ENCODE measurements at places on chromosomes 5 and 9.

DNA sequence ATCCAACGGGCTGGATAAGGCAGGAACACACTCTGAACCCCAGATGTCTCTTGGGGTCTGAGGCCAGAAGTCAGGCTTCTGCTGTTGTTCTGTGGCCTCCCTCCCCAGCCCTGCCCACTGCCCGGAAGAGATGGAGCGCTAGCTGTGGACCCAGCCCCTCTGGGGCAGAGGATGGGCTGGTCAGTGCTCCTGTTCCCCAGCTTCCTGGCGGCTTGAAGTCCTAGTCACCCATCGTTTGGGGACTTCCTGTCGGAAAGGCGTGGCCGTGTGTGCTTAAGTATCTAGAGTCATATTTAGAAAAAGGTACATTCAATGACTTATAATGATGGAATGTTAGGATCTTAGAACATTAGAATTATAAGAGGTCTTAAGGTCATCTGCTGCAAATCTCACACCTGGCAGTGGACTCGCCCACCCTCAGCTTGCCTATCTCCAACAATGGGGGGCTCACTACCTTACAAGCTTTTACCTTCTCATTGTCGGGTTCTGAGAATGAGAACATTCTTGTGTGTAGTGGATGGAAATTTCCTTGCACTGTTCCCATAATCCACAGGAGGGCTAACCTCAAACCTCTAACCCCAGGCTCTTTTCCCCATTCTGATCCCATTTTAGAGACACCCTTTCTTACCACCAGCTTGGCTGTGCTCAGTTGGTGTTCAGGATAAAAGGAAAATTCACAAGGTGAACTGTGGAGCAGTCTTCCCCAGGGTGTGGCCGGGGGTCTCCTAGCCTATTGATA, 13.4 kb upstream of the AIF1L start:
- no peak for DNase-seq

- no peak for DNase-seq
Measured at GRCh38 chr9:1018121-1018520, 32.0 kb upstream of the DMRT2 start.

DNA sequence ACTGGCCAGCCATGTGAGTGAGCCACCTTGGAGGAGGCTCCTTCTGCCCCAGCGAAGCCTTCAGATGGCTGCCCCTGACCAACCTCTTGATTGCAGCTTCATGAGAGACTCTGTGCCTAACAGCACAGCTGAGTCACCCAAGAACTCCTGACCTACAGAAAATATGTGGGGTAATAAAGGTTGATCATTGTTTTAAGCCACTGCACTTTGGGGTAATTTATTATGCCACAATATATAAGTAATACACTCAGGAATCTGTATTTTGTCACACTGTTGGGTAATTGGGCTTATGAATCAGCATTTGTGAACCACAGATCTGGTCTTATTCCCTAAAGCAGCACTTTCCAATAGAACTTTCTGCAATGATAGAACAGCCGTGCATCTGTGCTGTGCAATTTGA, 24.4 kb upstream of the VDAC1 start:
- no peak for DNase-seq

DNA sequence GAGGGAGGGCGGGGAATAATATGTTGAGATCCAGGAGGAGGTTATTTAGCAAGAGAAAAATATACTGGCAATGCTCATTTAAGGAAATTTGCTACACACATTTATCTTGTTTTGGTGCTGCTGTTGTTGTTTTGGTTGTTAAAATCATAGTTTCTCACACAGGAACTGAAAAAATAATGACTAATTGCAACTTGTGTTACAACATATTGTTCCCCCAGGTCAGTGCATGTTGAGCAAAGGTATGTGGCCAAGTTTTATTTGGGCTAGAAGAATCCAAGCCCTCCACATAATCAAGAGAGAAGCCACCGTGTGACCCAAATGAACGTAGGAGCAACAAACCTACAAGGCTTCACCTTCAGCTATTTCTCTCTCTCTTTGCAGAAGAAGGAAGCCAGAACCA, 220.3 kb upstream of the DAPK1 start:
- no peak for DNase-seq

- DNase-seq, result no peak
Measured at GRCh38 chr9:110337727-110338126, at the start of gene TXNDC8. TXNDC8 (minus strand) TSS chr9:110337863.

GRCh38 chr9:38384990-38385848, 7.3 kb upstream of the ALDH1B1 start:
- DNase-seq, result no peak

DNA sequence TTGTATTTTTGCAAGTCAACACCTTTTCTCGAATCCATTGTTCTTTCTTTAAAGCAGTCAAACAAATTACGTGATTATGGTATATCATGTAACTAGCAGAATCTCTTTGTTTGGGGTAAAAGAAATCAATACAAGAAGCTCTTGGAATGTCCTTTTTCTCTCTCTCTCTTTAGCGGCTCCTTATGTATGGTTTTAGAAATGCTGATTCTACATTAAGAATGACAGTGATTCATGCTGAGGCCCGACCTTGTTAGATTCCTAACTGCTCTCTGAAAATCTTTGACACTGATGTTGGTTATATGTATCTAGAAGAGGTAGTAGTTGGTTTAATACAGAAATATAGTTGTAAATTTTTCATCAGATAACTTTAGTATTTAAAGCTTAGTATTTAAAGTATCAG, 76.4 kb downstream of the SNX24 start:
- DNase-seq, result no peak

DNA sequence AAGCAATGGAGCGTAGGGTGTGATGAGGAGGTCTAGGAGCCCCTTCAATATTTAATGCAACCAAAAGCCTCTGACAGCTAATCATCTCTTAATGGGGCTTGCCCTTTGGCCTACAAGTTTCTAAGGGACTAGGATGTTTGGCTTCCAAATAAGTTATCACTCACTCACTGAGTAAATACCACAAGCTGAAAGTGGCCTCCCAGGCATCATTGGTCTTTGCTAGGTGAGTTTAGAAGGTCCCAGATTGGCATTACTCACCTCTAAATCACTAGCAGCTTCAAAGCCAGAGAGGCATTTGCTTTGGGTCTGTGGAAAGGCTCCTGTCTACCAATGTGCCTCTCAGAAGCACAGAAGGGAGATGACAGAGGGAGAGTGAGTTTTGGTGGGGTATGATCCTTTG, 344.2 kb downstream of the NTRK2 start:
- no peak for DNase-seq

- DNase-seq, result no peak
Measured at GRCh38 chr9:79447762-79448161, 124.0 kb upstream of the TLE4 start.

GRCh38 chr9:110452227-110452801, 114.7 kb upstream of the TXNDC8 start:
- no peak for DNase-seq

GRCh38 chr5:56525113-56525512, 290.2 kb upstream of the MAP3K1 start:
- no peak for DNase-seq

- DNase-seq, result no peak
Measured at GRCh38 chr5:78671609-78672008, 23.0 kb upstream of the LHFPL2 start.

- peak; percentile 54 for DNase-seq
Measured at GRCh38 chr5:143931476-143931875, 119.5 kb downstream of the HMHB1 start.

DNA sequence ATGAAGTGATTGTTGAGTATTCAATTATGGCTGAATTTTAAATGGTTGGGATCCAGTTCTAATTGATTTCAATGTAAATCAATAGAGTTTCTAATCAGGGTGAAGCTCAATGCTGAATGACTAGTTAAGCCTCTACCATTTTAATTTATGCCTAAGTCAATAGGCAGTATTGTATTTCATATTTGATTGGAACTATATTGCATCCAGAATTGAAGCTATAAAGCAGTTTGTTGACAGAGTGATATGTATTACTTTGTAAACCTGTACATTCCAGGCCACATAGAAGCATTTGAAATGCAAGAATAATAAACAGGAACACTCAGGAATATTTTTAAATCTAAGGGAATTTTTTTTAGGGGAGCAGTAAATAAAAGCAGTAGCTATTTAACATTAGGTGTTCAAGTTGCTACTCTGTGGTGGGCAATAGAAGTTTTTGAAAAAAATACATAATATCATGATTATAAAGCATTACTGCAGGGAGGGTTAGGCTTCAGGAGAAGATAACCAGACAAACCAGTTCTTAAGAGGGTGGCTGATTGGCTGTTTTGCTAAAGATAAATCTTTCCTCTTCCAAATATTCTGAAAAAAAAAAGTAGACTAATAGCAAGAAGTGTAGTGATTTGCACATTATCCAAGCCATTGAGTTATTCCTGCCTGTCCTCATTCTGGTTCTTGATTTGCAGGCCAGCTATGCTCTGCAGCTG, 492.0 kb upstream of the MEF2C start:
- DNase-seq, result no peak

DNA sequence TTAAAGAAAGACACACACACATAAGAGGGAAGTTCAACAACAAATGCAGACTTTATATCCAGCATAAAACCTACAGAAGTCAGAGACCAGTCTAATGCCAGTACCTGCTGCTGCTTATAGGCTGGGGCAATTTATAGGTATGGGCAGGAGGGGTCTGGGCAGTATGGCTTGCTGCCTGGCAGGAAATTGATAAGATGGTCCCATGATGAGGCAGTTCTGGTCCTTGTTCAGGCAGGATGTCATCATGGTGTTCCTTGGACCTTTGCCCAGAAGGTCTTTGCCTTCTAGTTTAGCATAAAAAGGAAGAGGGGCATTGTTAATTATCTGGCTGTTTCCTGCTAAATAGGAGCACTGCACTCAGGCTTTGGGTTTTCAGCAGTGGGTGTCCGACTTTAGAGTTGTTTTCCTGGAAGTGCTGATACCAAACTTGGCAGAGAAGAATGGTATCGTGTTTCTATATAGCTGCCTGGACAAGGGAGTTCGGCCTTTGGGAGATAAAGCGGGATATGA, 10.4 kb upstream of the PDCD1LG2 start:
- DNase-seq, result no peak

- DNase-seq, result no peak
Measured at GRCh38 chr5:141742866-141743851, 61.1 kb upstream of the ARAP3 start.

DNA sequence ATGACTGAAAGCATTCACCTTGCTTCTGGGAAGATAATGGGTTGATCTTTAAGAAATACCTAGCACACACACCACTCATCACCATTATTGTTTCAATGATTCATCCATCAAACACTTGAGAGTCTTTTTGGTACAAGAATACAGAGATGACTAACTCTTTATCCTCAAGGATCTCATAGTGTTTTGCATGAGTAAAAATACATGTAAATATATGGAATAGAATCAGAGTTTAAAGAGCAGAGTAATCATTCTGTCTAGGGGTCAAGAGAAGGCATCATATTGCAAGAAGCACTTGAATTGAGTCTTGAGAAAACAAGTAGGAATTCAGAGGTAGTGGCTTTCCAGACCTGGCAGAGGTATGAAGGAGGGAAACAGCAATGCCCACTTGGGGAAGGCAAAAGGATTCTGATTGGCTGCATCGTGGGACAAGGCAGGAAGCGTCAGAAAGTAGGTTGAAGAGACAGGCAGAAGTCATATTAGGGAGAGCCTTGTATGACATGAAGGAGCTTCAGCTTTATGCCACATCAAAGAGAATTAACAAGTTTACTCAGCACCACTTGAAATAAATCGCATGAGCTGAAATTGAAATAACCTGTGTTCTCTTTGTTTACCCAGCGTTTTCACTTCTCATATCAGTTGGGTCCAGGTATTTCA, 542.5 kb downstream of the TLE1 start:
- no peak for DNase-seq

GRCh38 chr9:99666571-99666970, 155.1 kb upstream of the NR4A3 start:
- DNase-seq, result no peak

DNA sequence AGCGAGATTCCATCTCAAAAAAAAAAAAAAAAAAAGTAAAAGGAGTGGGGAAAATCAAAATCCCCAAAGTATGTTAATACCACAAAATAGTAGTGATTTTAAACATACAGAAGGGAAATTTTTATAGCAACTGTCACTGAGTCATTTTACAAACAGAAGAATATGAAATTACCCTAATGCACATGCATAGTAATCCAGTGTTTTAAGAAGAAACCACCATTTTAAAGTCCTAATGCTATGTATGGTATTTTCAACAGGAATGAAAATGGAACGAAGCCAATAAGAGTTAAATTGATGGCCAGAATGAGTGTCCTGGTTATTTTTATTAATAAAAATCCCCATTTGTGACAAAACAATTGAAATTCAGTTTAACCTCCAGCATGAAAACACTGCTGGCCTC, 26.7 kb upstream of the NXNL2 start:
- DNase-seq, result no peak

DNA sequence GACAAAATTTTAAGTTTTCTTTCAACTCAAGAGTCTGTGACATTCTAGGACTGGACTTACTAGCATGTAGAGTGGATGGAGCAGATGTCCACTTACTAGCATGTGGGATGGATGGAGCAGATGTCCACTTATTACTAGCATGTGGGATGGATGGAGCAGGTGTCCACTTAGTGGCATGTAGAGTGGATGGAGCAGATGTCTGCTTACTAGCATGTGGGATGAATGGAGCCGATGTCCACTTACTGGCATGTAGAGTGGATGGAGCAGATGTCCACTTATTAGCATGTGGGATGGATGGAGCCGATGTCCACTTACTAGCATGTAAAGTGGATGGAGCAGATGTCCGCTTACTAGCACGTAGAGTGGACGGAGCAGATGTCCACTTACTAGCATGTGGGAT, 2.4 kb downstream of the SLC36A1 start:
- no peak for DNase-seq

DNA sequence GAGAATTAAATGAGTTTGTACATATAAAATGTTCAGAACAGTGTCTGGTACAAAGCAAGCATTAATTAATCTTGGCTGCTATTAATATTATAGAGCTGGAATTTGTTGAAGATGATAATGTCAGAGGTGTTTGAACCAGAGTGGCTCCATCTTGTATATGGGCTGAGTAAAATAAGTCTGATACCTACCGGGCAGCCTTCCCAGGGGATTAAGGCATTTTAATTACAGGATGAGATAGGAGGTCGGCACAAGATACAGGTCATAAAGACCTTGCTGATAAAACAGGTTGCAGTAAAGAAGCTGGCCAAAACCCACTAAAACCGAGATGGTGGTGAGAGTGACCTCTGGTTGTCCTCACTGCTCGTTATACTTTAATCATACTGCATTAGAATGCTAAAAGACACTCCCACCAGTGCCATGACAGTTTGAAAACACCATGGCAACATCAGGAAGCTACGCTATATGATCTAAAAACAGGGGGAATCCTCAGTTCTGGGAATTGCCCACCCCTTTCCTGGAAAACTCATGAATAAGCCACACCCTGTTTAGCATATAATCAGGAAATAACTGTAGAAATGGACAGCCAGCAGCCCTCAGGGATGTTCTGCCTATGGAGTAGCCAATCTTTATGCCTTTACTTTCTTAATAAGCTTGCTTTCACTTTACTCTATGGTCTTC, 90.2 kb downstream of the PLK2 start:
- no peak for DNase-seq

GRCh38 chr9:96467784-96468183, 17.8 kb downstream of the HABP4 start:
- no peak for DNase-seq

All from globus pallidus (tissue), 1 donor.